D341Med (cell line): ENCODE measurements at places on chromosomes 2 and 18.

- DNase-seq, result no peak
Observed at GRCh38 chr2:96891591-96892333, 21.9 kb upstream of the SEMA4C start.

DNA sequence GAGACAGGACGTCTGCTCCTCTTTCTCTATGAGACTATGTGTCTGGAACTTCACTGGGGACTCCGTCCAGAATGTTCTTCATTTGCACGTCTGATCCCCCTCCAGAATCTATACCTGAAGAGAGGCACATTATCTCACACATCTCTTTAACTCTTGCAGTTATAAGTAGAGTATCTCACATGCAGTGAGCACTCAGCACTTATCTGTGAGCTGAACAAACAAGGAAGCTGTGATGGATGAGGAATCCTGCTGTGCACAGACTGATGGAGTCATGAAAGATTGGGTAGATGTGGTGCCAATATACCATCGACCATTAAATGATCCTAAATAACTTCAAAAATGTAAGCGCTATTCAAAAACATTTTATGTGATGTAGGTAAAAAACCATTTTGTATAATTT lies 888.3 kb upstream of the CELF4 start:
- no peak for DNase-seq

DNA sequence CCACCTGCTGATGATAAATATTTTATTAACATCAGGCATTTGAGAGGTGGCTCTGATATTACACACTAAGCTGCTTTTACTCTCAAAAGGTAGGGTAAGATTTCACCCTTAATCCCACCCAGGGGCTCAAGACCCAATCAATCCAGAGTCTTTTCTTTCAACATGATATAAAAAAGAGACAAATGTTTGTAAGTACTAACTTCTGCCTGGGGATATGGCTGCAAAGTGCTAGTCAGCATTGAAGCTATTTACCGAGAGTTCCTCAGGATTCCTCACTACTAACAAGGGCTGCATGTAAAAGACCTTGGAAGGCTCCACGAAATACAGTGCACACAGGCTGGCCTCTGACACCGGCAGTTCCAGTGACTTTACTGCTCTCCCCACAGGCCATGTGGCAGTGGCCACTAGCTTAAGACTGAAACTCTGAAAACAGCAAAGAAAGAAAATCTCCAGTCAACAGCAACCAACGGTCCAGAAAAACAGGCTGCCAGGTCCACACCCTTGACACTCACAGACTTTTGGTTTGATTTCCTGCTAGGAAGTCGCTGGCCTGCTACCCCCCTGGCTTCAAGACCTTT lies 11.2 kb downstream of the MREG start:
- no peak for DNase-seq

DNA sequence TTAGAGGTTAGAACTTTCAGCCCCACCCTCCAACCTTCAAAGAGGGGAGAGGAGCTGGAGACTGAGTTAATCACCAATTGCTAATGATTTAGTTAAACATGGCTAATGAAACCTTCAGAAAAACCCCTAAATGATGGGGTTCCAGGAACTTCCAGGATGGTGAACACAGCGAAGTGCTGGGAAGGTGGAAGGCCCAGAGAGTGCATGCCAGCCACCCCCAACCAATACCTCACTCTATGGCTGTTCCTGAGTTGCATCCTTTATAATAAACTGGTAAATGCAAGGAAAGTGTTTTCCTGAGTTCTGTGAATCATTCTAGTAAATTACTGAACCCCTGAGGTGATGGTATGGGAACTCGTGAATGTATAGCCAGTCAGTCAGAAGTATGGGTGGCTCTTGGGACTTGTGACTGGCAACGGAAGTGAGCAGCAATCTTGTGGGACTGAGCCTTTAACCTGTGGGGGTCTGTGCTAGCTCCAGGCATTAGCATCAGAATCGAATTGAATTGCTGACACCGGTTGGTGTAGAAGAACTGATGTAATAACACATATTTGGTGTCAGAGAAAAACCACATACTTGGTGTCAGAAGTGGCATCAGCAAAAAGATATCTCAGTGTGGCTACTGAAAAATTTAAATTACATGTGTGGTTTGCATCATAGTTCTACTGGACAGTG lies 37.4 kb downstream of the NPHP1 start:
- no peak for DNase-seq

DNA sequence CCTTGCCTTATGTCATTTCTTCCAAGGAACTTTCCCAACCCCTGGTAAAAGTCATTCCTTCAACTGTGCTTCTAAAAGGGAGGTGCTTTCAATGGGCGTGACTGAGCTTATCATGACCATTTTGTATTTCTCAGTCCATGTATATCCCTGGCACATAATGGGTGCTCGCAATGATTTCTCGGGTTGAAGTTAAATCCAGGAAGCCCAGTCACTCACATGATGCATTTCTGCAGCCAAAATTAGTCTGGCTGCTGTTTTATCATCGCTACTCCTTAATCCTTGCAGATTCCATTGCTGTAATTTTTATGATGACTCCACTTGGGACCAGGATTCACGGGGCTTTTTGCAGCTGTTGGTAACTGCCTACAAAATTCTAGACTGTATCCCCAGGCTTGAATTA lies 25.9 kb upstream of the RFX8 start:
- DNase-seq, result no peak

- DNase-seq, result no peak
Observed at GRCh38 chr2:111157071-111157661, 36.5 kb downstream of the BCL2L11 start.

- no peak for DNase-seq
Observed at GRCh38 chr2:153360239-153360638, 118.3 kb downstream of the RPRM start.

GRCh38 chr2:234879671-234880455 lies 72.0 kb upstream of the SH3BP4 start:
- DNase-seq, result no peak

- peak; percentile 12 for DNase-seq
Observed at GRCh38 chr2:115162494-115163293, 720.3 kb downstream of the DPP10 start.

- DNase-seq, result no peak
Observed at GRCh38 chr2:188024811-188025210, 266.9 kb upstream of the GULP1 start.

DNA sequence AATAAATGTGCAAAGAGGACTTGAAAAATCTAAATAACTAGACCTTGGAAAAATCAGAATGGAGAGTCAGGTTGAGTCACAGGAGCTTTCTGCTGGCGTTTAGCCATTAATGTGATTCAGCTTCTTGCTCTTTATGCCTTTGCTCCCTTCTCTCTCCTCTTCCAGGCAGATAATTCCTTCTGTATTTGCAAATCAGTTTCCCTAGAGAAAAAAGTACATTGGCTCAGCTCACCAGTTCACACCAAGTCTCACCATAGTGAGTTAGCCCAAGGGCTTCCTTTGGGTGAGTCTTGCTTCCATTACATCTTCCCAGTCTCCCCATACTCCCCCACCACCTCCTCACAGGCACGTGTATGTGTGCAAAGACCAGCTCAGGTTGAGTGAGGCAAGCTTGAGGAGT lies 73.6 kb downstream of the CYBRD1 start:
- no peak for DNase-seq

DNA sequence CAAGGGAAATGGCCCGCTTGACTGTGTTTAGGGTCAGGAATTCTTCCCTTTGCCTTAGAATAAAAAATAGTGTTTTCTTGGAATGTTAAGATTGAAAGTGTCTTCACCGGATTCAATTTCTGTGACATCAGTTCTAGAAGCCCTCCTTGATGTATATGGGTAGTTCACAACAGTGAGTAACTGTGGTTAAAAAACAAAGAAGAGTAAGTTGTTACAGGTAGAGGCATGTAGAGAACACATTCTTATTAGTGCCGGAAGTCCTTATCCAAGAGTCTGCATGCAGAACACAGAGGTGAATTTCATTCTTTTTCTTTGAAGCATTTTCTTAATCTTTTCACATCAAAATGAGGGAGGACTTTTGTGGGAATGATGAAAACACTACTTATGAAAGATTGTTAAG lies 105.5 kb downstream of the FMNL2 start:
- DNase-seq, result no peak

DNA sequence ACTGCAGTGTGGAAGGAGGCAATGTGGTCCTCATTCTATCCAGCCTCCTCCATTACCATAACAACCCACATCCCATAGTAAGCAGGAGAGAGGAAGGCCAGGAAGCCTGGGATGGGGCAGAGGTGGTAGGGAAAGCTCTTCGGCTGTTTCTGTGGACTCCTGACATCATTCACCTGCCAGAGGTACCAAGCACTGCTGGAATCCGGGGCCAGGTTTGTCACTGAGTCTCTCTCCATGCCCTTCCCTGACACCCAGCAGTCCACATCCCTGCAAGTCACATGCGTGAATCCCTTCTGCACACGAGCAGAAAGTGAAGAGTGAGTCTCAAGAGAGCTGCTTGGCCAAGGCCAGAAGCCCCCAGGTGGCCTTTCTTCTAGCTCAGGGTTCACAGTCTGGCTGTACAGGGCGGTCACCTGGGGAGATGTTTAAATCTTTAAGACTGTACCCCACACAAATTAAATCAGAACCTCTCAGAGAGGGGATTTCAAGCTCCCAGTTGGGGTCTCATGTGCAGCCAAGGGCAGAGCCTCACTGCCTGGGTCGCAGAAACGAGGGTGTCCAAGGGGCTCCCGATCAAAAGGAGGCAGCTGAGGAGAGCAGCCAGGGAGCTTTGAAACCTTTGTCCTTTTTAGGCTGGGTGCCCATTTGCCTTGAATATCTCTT lies 94.2 kb downstream of the ARMC9 start:
- no peak for DNase-seq

GRCh38 chr2:233501198-233502076 lies 65.1 kb downstream of the USP40 start:
- DNase-seq, result no peak

- DNase-seq, result no peak
Observed at GRCh38 chr2:66982766-66983165, 414.4 kb upstream of the ETAA1 start.

DNA sequence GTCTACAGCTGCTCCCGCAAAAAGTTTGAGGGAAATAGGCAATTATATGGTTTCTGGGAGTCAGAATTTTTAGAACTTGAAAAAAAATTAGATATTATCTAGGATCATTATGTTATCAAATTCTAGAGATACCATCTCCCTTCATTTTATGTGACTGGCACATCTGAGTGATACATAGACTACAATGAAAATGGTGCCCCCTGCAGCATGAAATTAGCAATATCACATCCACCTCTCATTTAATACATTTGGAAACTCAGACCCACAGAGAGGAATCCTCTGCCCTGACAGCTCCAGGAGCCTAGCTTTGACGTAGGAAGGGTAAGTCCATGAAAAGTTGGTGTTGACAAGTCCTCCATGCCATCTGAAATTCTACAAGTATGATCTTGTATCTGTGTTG lies 381.6 kb downstream of the SUCLG1 start:
- peak; percentile 37 for DNase-seq

- DNase-seq, result no peak
Observed at GRCh38 chr2:5720426-5720825, 28.2 kb downstream of the SOX11 start.

DNA sequence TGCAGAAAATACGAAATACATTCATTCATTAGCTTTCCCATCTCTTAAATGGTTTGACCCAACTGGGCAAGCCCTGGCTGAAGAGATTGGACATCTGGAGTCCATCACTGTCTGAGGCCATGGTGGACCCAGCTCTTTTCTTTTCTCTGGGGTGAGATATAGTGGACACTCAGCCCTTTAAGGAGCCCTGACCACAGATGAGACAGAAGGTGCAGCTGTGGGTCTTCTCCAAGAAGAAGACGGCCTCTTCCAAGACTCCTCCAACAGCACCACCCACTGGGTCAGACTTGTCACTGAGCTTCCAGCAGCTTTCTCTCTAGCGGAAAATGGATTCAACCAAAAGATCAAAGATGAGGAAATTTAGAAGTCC lies 27.2 kb downstream of the TWIST2 start:
- DNase-seq, result no peak

DNA sequence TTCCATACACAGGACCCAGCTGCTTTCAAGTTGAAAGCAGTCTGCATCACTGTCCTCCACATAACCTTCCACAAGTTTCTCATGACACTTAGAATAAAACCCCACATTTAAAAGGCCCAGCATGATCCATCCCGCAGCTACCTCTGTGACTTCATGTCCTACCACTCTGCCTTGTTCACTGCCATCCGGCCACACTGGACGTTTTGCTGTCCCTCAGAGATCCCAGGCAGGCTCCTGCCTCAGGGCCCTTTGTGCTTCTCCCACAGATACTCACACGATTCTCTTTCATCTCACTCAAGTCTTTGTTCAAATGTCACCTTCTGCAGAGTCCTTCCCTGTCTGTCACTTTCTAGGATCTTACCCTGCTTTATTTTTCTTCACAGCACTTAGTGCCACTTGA lies 232.9 kb upstream of the BOD1L2 start:
- no peak for DNase-seq

- DNase-seq, result no peak
Observed at GRCh38 chr2:136801661-136802060, 36.3 kb downstream of the THSD7B start.

DNA sequence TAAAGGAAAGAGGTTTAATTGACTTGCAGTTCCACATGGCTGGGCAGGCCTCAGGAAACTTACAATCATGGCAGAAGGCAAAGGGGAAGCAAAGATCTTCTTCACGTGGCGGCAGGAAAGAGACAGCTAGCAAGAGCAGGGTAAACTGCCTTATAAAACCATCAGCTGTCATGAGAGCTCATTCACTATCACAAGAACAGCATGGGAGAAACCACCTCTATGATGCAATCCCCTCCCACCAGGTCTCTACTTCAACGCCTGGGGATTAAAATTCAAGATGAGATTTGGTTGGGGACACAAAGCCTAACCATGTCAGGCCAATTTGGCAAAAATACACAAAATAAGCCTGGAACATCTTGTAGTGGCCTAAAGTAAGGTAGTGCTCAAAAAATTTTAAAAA lies 152.6 kb downstream of the COL6A3 start:
- no peak for DNase-seq

GRCh38 chr2:231932711-231932970 lies 6.4 kb upstream of the NPPC start:
- no peak for DNase-seq

GRCh38 chr2:190746971-190747761 lies 98.3 kb downstream of the NAB1 start:
- DNase-seq, result no peak

- no peak for DNase-seq
Observed at GRCh38 chr2:205730191-205730590, 47.9 kb downstream of the NRP2 start.

DNA sequence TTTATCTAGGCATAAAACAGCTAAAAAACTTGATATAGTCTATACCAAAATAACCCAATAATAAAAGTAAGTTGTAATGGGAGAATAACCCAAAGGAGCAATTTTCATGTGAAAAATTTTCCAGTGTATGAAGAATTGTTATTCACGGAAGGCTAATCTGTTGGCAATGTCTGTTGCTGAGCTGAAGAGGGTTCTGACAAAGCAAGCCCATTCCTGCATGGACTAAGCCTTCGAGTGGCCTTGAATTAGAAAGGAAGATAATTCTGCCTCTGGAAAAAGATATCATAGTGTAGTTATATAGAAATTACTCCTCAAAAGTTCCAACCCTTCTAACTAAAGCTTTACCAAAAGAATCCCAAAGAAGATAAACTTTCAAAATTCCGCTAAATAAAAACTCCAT lies 101.5 kb downstream of the MAP2 start:
- no peak for DNase-seq
